Bladder microvascular endothelial cell (primary cell): ENCODE measurements at places on chromosomes 16 and 17. TPM values are rescaled to one million over a fixed set of nuclear protein-coding genes. Genes with fewer than 3 reads are reported as not detected.

Gene BAIAP2
- 9.6 and 28.2 TPM in 2 replicates for total RNA-seq

Gene C17orf100
- total RNA-seq, result 0.16 and 0.31 TPM in 2 replicates

Gene KRT23
- total RNA-seq, result 1.1 TPM in 1 of 2 replicates, not detected in the other

Gene TMEM220
- 1.1 and 1.3 TPM in 2 replicates for total RNA-seq

Gene GINS2
- 7.2 and 8.7 TPM in 2 replicates for total RNA-seq

Gene KRT28
- not detected in 2 replicates for total RNA-seq

Gene ABCA6
- 19.3 and 21.1 TPM in 2 replicates for total RNA-seq

Gene SCN4A
- under 0.01 TPM in 2 replicates for total RNA-seq

Gene SLFN14
- not detected in 2 replicates for total RNA-seq
